ENCODE measurements at places on chromosomes 5 and 9.

DNA sequence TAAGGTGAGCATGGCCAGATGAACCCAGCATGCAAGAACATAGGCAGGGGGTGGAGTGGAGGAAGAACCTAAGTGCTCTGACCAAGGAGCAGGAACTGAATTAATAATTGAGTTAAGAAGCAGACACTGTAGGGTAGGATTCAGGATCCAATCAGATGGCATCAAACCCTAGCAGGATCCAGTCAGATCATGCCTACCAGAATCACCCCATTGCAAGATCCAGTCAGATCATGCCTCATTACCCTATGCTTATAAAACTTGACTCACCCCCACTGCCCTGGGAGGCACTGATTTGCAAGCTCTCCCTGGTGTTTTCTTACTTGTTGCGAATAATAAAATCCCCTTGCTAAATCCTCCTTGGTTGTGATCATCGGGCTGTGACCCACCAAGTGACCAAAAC is 19.7 kb downstream of the TUSC1 start:
- DNase-seq = no peak

GRCh38 chr9:110114086-110114858 is 93.7 kb downstream of the C9orf152 start:
- no peak for DNase-seq

- no peak for DNase-seq
Measured at GRCh38 chr5:31995006-31995405, 179.1 kb downstream of the GOLPH3 start.

DNA sequence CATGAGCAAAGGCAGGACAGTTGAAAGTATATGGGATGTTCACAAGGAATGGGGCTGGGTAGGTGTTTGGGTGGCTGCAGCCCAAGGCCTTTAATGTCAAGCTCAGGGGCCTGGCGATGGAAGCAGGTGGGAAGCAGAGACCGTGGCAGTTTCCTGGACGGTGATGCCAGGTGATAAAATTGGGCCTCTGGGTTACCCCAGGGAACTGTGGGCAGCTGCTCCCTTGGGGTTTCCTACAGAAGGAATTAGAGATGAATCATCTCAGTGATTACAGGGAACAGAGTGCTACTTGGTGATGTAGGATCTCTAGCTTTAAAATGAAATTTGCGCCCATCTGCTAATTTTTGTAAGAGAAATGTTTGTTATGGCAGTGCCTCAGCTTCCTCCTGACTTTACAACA is 39.2 kb downstream of the TSTD2 start:
- no peak for DNase-seq

GRCh38 chr9:14945351-14945750 is 35.1 kb upstream of the FREM1 start:
- no peak for DNase-seq

All from stimulated activated CD4-positive, alpha-beta T cell treated with anti-CD3 and anti-CD28 coated beads, Interleukin-2, amount 100 ng/mL, for 4 hours (primary cell).